Ovary (tissue), 10 donors: ENCODE measurements at places on chromosomes 1 and 21.

GRCh38 chr1:183019860-183020259 is 3.4 kb upstream of the LAMC1 start:
- DNase-seq = no peak

GRCh38 chr1:54460861-54461387 is 54.7 kb upstream of the SSBP3 start:
- DNase-seq = no peak

DNA sequence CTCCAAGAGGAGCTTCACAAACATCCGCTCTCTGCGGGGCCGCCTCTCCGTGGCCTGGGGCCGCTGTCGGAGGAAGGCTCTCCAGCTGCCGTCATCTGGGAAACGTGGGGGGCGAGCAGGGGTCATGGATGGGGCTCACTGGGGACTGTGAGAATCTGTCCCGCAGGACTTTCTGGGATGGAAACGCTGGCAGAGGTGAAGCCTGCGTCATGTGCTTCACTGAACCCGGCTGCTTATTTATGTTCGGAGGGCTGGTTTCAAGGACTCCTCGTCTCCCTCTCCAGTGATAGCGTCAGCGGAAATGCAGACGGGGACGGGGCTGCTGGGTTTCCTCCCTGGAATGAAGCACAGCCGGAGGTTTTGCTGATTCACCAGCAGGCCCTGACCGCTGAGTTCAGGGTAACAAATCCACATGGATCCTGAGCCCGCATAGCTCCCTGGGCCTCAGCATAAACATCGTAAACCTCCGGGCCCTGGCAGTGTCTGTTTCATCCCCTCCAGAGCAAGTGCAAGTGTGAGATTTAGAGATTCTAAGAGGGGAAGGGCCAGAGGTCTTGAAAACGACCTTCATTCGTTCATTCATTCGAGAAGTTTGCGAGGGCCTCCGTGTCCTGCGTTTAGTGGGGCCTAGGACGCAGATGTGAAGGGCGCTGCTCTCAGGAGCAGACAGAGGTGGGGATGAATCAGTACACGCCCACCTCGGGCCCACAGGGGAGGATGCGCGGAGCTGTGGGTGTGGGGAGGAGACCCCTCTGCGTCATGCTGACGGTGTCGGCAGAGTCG is 7.0 kb upstream of the POFUT2 start:
- peak; percentile 97 for DNase-seq

DNA sequence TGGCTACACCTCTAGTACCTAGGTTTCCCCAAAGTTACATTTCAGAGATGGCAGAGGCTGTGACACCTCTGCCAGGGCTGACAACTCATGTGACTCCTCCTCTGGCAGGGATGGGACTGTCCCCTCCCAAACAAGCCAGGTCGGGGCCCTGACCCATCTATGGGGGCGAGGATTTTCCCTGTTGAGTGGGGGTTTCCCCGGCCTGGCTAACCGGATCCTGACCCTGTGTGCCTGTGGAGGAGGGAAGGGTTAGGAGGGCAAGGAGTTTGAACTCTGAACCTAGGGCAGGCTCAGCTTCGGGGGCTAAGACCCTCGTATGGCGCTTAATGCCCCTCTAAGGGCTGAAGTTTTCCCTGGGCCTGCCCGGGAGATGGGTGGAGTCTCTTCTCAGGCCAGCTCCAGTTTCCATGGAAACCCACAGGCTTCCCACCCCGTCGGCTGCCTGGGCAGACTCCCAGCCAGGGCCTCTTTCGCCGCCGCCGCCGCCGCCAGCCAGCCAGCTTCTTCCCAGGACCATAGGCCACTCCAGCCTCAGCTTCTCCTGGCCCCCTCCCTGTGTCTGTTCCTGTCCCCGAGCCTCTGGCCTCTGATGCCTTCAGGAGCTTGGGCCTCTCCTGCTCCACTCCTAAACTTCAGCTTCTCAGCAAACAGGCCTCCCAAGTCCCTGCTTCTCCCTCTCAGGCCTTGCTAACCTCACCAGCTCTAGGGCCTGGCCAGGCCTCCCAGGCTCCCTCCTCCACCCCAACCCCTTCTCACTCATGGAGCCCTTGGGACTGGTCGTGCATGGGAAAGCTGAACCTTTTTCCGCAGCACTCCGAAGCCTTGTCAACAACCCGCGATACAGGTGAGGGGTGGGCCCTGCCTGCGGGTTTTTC is at the start of gene BTBD19:
Gene BTBD19 (plus strand): TSS at position 461 of the 875 bp plus-strand sequence. CDS start 298 bp downstream, at position 759.
- DNase-seq = peak; percentile 93

DNA sequence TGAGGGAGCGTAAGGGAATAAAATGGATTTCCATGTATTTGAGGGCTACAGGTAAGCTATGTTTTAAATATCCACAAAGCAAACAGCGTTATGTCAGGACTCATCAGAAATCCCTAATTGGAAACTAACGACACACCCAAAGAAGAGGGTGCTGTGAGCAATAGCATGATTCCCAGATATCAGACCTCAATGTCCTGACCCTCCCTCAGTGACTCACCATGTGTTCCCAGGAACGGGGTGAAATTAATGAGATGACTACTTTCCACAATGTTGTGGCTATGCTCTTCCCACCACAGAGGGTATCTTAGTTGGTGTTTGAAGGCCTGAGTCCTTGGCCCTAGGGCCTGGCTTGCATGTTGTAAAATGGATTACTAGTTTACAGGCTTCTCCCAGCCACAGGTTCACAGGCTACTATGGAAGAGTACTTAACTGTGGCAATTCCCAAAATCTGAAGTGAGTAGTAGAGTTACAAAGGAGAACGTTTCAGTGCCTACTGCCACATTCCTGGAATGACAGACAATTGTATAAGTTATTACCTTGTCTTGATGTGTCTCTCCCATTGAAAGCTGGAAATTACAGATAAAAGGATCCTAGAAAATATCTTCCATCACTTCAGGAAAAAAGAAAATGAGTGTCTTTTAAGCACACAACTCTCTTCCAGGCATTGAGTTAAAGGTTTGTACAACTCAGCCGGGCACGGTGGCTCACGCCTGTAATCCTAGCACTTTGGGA is 1.7 kb upstream of the KRTAP11-1 start:
- DNase-seq = no peak

DNA sequence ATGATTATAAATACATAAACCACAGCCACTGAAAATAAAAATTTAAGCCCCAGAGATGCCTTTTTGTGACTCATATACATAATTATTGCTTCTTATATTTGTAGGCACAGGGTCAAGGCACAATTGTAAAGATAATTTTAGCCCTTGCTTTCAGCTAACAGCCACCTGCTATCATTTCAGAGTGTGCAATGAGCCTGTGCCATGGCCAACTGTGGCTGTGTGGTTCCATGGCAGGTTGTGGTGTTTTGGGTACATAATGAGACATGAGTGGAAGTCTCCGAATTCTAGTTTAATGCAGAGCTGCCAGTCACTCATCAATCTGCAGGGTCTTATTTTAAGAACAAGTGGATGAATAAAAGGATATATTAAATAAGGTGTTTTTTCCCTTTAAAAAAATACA is 346.9 kb upstream of the SNX7 start:
- DNase-seq = no peak

DNA sequence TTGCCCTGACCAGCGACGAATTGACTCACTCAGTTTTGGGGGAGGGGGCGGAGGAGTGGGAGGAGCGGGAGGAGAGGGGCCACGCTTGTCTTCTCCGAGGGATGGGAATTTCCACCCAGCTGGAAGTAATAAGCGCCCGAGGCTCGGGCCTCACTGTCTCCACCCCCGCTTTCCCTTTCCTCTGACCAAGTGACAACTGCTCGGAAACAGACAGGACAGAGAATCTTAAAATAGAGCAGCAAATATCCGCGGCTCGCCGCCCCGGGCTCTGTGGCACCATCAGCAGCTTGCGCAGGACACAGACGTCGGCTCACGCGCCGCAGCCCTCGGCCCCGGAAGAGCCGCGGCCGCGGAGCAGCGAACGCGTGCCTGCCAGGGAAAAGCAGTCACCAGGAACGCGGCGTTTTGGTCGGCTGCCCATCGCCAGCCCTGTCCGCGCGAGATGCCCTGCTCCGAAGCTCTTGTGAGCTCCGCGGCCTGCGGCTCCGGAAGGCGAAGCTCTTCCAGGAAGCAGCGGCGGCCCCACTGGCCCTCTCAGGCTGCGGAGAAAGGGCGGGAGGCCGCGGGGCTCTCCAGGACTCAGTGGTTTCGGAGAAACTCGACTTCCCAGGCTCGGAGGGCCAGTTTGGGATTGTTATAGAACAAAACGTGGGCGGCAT is 10.7 kb upstream of the RGS16 start:
- DNase-seq = peak; percentile 87

DNA sequence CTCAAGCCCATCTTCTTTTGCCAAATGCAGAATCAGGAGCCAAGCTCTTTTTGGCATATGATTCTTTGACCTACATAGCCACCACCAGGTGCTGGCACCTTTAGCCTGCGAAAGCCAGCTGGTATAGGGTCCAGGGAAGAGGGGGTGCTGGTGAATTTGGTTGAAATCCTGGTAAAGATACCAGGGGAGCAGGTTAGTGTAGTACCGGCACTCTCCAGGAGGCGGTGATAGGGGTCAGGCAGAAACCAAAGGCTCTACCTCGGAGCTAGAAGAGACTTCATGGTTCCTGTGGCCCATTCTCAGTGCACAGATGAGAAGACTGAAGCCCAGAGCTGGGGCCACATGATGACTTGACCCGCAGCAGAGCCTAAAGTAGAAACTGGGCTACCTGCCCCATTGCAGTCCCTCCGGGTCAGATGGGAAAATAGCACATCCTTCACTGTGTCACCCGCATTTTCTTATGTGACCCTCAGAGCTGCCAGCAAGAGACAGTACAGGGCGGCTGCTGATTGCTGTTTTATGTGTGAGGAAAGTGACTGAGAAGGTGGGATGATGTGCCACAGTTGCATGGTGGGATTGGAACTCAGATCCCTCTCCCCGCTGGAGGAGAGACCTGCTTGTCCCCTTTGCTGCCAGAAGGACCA is 36.0 kb upstream of the IL19 start:
- peak; percentile 63 for DNase-seq

DNA sequence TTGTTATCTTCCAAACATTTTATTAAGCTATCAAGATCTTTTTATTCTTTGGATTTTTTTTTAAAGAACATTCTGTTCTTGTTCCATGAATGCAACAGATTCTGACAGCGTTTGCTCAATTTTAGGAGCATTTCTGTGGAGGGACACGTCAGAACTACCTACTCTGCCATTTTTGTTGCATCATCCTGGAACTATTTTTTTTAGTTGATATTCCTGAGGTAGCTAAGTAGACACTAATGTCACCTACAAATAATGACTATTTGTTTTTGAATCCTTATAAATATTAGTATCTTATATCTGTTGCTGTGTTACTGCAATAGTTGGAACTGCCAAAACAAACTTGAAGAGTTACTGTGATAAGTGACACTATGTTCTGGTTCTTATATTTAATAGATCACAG is 57.2 kb downstream of the DNAI4 start:
- no peak for DNase-seq

DNA sequence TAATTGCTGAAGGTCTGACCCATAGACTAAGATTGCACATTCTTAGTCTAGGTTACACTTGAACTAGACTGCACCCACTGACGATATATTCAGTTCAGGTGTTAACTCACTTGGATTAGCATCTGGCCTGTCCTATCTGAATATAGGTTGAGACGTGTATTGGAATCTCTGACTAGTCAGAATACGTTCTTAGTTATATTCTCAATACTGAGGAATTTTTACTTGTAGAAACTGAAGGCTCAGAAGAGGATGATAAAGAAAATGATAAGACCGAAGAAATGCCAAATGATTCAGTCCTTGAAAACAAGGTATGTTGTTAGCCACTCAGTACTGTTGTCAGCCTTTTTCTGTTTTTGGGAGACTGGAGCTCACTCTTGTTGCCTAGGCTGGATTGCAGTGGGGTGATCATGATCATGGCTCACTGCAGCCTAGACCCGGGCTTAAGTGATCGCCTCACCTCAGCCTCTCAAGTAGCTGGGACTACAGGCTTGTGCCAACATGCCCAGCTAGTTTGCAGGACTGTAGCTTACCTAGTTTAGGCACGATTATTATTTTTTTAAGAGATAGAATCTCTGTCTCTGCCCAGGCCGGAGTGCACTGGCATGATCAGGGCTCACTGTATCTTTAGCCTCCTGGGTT is 10.8 kb downstream of the CCDC17 start:
- DNase-seq = no peak

DNA sequence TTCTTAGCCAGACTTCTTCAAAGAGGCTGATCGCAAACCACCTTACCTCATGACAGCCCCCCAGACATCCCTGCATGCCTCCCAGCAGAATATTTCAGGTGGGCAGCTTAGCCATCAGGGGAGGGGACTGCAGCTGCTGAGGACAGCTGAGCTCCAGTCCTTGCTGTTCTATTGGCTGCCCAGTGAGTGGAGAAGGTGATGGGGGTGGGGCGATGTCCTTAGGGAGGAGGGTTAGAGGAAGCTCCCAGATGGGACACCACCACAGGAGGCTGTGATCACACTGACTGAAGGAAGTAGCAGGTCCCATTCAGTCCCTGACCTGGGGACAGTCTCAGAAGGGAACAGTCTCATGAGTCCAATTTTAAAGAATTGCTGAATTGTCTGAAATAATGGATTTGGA is 38.3 kb downstream of the GJA5 start:
- DNase-seq = no peak

- DNase-seq = no peak
Observed at GRCh38 chr1:12410351-12410750, 180.5 kb downstream of the VPS13D start.

GRCh38 chr1:175498002-175498401 is 245.4 kb downstream of the TNR start:
- no peak for DNase-seq

DNA sequence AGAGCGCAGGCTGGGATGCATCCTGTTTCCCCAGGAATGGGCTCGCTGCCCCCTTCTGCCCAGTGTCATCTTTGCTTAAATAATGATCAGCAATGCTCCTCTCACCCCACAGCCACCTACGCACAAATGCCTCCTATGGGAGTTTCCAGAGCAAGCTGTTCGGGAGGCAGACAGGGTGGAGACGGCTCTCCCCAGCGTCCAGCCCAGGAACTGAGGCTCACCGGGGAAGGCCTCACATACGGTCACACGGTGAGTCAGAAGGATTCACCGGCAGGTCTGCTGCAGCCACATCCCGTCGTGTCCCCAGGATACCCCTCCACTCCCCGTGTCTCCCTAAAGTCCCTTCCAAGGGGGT is 40.3 kb upstream of the RUNX3 start:
- DNase-seq = no peak

DNA sequence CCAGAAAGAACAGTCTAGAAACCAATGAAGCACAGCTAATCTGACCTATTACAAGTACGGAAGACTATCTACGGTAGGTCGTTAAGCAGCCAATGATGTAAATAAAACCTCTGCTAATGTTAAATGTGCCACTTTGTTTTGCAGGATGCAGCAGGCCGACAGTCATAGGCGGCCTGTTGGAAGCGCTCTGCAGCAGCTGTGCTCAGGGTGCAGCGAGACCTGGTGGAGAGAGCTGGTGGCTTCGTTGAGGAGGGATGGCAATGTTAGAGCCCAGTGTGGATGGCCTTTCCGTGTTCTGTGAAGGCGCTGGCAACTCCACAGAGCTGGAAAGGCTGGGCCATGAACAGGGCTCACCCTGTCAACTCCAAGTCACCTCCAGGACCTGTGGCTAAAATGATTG is 87.3 kb downstream of the PCP4 start:
- no peak for DNase-seq
